ENCODE measurements at places on chromosomes 4 and X.

DNA sequence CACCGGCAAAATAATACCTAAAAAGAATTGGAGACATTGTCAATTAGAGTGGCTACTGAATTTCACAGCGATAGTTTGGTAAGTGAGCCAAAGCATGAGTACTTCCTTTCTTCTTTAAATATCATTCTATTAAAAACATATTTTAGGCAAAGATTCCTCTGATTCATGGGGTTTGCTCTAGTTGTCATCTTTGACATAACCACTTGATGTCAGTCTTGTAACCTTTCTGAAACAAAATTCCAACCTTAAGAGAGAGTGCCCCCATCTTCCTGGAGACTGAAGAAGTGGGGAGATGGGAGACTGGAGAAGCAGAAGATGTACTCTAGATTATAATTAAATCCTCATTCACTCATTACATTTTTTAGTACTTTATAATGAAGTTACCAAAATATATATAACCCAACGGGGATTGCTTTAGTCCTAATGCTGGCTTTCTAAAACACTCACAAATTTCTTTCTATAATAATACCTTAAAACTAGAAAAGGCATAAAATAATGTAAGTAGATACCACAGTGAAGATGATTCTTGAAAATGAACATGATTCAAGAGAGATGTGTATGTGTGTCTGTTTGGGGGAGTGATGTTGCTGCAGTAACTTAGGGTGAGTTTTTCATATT is 96.4 kb downstream of the EMCN start:
- peak; percentile 73 for DNase-seq

DNA sequence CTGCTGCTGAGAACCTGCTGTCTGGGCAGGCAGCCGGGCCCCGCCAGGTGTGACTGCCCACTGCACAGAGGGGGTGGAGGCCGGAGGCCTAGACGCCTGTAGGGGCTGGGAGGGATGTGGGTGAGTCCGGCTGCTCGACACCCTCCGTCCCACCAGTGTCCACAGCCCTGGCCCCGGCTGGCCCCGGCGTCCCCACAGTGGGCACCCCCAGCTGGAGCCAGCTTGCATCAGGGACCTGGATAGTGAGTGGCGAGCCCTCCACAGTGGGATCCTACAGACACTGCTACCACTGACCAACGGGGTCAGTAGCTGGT is 34.7 kb upstream of the SPON2 start:
- no peak for DNase-seq

DNA sequence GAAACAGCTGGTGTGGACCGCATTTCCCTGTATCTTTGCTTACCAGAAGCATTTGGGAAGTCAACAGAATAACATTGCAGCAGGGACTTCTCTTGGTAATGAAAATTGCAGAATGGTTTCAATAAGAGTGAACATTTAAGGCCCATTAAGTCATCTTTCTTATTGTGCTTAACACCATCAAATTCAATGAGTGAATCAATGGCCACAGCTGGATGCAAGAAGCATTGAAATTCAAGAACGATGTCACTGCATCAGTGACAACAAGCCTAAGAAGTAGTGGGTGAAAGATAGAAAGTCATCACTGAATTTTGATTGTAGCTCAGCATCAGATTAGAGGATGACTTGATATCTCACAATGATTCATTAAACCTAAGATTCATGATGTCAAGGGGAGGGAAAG is 93.9 kb upstream of the GPM6A start:
- no peak for DNase-seq

DNA sequence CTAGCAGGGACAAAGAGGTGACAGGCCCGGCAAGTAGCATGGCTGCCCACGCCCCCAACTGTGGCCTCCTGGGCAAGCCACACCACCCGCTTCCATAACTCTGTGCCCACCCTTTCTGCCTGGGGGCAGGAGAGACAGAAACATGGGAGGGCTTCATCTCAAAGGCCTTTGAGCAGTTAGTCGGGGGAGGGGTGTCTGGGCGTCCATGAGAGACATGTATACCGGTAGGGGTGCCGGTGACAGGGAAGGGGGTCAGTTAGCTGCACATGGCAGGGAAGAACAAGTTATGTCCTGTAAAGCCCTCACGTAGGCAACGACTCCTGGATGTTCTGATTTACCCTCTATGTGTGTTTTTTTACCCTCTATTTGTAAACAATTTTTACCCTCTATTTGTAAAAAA is 9.3 kb downstream of the PDZD4 start:
- DNase-seq = no peak

DNA sequence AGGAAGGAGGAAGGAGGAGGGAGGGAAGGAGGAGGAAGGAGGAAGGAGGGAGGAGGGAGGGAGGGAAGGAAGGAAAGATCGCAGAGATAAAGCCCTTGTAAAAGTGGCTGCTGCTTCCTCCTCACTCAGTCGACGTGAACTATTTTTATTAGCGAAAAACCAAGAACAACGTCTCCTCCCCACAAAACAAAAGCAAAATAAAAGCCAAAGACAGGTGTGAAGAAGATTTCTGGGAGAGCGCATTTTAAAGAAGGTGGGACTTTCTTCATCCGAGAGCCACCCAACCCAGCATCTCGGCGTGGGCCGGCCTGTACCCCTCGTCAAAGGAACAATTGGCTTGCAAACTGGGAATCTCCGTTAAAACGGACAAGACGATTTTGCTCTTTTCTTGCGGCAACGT is 40.7 kb upstream of the ASMTL start:
- no peak for DNase-seq

DNA sequence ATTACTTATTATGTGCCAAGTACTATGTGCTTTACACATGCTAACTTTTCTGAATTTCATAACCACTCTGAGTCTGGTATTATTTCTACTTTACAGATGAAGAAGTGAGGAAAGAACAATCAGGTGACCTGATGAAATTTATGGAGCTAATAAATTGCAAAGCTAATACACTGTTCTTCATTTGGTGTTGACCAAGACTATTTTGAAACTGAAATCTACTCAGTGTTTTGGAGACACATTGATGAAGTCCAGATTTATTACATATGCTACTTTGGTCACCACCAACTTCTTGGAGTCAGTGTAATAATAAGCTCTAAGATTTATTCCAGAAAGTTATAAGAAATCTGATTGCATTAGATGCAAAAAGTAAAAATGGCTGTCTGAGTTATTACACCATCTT is 637.9 kb downstream of the FAT4 start:
- no peak for DNase-seq

DNA sequence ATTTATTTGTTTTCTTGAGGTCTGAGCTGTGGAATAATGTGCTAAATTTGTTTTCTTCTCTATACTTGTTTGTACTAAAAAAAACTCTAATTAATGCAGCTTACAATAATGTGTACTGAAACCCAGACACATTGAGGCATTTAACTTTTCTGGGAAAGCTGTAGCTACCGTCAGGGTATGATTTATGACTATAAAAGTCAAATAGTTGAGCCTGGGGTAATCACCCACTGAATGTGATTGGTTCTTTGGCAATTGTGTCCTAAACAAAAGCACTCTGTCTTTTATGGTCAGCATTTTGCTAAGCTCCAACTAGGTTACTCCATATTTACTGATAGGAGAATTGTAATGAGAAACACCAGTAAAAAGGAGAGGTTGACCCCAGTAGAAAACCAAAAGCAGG is 65.9 kb upstream of the CBLL2 start:
- DNase-seq = no peak

GRCh38 chrX:71815121-71815905 is 52.2 kb downstream of the CXorf49B start:
- no peak for DNase-seq

Measured in Kasumi-1 (cell line).